Fibroblast of gingiva (primary cell): ENCODE measurements at places on chromosomes 16 and 17.

DNA sequence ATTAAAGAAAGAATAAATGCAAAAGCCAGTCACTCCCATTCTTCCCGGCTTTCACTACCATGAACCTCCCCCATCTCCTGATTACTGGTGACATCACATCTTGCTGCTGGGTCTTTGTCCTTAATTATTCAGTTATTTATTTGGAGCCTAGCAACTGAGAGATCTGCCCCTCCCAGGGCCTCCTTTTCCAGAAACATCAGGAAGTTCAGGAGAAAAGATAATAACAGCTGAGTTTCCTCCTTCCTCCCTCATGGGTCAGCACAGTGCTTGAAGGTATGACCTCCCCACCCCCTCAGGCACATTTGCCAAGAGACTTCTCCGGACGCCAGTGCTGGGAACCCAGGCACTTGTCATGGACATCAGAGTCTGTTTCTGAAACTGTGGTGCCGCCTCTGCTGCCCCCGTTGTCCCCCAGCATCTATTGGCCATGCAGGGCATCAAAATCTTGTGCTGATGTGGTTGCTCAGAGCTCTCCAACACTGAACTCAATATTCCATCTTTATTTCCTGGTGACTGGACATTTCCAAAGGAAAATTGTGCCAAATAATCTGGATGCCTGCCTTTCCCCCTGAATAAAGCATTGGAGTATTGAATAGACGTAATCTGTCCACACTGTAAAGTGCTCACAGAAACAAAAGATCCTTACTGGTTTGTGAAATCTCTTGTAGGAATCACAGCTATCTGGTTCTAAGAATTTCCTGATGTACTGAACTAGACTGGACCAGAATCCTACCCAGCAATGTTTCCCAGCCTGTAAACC is 71.8 kb downstream of the ZNF18 start:
- no peak for DNase-seq

GRCh38 chr16:48235556-48236136 is 8.5 kb upstream of the LONP2 start:
- DNase-seq: no peak

- DNase-seq: no peak
Observed at GRCh38 chr17:46947216-46947615, 24.3 kb downstream of the GOSR2 start.

- DNase-seq: no peak
Observed at GRCh38 chr17:18224387-18225120, 881 bp upstream of the LLGL1 start.

DNA sequence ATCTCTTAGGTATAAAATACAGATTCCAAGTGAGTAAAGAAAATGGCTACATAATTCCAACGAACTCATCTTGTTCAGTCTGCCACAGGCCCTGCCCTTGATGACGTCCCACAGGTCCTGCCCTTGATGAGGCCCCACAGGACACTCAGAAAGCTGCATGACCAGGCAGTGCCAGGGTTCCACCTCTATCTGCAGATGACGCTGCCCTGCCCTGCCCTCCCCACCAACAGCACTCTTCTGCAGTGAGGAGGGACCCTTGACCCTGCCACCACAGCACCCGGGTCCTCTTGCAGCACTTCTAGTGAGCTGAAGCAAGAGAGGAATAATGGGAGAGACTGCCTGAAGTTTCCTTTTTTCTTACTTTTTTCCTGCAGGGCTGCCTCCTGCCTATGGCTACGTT is 118.4 kb downstream of the VPS53 start:
- no peak for DNase-seq

DNA sequence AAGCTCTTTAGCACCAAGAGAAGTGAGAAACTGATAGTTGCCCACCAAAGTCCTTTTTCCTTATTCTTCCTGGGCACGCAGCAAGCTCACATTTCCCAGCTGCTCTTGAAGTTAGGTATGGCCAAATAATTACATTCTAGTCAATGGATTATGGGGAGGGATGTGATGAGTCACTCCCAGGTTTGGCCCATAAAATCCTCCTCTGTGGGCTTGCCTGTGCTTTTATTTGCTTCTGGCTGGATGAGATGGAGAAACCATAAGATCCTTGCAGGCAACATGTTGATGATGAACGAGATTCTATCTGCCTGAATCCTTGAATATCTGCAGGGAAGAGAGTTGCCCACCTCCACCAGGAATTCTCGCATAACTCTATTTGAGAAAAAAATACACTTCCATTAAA is 568.3 kb upstream of the SALL1 start:
- no peak for DNase-seq

DNA sequence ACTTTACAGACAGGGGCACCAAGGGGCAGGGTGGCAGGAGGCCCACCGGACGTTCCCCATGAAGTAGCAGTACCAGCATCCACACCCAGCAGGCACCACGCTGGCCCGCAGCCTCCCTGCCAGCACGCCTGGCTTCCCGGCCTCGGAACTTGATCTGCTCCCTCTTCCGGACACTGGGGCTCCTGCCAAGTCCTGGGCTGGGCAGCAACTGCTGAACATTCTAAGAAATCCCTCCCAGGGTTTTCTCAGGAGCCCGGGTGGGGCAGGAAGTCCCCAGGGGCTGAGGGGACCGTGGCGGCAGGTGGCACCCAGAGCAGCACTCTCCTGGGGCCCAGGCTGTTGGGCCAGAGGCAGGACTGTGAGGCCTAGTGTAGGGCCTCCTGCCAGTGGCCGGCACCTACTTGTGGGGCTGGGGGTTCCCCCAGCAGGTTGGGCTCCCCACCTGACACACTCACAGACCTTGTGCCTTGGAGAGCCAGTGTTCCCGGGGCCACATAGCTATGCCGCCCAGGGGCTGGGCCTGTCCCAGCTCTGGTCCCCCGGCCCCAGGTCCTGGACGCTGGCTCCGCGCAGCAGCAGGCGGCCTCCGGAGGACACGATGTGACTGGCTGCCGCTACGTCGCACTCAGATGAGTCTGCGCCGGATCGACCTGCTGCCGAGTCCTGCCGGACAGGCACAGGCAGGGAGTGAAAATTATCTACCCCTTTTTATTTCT is 86.2 kb upstream of the CBX4 start:
- DNase-seq: peak; percentile 79
